ENCODE measurements at places on chromosomes 6 and 20. TPM values are rescaled to one million over a fixed set of nuclear protein-coding genes. Genes with fewer than 3 reads are reported as not detected.

- DNase-seq, result no peak
Measured at GRCh38 chr6:6566766-6567165, 21.8 kb upstream of the LY86 start.

STX11 gene
- total RNA-seq, result 3.0 TPM

DNAH8 gene
- total RNA-seq, result 0.16 TPM

GRCh38 chr6:163707387-163708355, 293.2 kb downstream of the QKI start:
- no peak for DNase-seq

DNA sequence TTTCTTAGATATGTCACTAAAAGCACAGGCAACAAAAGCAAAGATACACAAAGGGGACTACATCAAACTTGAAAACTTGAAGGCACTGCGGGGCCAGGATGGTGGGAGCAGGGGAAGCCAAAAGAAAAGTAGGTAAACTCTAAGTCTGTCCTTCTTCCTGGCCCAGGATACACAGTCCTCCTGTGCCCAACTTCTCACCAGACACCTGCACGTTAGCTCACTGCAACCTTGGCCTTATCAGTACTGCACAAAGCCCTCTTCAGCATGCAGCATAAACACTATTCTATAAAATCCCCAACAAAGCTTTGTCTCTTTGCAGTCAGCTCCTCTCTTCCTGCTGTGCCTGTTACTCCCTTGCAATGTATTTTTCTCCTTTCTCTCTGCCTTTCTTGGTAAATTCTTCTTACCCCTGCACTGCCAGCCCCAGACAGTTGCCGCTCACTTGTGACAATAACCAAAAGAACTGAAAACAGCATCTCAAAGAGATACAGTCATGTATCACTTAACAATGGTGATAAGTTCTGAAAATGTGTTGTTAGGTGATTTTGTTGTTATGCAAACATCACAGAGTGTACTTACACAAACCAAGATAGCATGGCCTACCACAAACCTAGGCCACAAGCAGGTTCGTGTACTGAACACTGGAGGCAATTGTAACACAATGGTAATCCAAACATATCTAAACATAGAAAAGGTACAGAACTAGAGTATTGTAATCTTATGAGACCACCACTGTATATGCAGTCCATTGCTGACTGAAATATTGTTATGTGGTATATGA, 51.2 kb downstream of the NINL start:
- DNase-seq, result no peak

DNA sequence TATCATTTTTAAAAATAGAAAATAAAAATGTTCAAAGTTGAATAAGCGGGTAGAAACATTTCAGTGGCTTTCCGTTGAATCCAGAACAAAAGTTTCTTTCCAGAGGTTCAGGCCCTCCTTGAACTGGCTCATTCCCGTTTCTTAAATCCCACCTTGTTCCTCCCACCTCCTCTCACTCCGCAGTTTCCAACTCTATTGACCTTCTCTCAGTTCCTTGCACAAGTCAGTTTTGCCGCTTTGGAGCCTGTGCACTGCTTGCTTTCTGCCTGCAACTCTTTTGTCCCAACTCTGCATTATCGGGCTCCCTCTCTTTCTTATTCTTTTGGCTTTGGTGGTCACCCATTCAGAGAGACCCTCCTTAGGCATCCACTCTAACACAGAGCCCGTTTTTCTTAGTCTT, 99.9 kb upstream of the EDN1 start:
- no peak for DNase-seq

GRCh38 chr20:35181731-35182130, 9.9 kb downstream of the PROCR start:
- no peak for DNase-seq

All from transverse colon (tissue), 4 donors.